ENCODE measurements at places on chromosomes 16 and 17.

- DNase-seq = no peak
These were observed 21.9 kb downstream of the AKAP1 start for GRCh38 chr17:57106836-57107497.

GRCh38 chr17:72594248-72594647 is 473.4 kb downstream of the SOX9 start:
- DNase-seq = no peak

GRCh38 chr17:61689610-61690180 is 98.7 kb upstream of the NACA2 start:
- no peak for DNase-seq

DNA sequence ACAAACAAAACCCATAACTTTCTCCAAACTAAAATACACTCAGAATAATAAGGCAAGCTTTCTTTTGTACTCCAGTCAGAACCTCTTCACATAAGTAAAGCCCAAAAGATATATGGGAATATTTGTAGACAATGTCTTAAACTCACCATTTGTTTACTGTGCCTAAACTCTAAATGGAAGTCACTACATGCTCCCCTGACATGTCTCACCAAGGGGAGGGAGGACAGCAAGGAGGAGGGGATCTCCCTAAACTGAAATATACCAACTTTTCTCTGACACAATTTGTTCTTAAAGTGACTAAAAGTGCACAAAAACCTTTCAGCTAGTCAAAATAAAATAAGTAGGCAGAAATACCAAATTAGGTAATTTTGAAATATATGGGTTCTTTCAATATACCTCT is 38.5 kb downstream of the GRB7 start:
- no peak for DNase-seq

GRCh38 chr17:16107165-16107770 is 107.6 kb downstream of the TTC19 start:
- no peak for DNase-seq

- DNase-seq = no peak
These were observed 344.8 kb downstream of the SNX29 start for GRCh38 chr16:12321311-12321842.

DNA sequence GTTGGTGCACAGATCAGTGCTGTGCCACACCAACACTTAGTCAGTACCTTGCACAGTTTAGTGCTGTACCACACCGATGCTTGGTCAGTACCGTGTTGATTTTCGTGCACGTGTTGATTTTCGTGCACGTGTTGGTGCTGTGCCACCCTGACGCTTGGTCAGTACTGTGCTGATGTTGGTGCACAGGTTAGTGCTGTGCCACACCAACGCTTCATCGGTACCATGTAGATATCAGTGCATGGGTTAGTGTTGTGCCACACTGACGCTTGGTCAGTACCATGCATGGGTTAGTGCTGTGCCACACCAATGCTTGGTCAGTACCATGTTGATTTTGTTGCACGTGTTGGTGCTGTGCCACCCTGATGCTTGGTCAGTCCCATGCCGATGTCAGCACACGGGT is 103.5 kb downstream of the NPIPB11 start:
- DNase-seq = no peak

- DNase-seq = no peak
These were observed 1.2 kb upstream of the MSLN start for GRCh38 chr16:759110-759910.

- no peak for DNase-seq
These were observed 89.1 kb downstream of the CDH13 start for GRCh38 chr16:82715833-82716232.

- DNase-seq = no peak
These were observed 10.5 kb downstream of the TMIGD1 start for GRCh38 chr17:30323262-30323894.

DNA sequence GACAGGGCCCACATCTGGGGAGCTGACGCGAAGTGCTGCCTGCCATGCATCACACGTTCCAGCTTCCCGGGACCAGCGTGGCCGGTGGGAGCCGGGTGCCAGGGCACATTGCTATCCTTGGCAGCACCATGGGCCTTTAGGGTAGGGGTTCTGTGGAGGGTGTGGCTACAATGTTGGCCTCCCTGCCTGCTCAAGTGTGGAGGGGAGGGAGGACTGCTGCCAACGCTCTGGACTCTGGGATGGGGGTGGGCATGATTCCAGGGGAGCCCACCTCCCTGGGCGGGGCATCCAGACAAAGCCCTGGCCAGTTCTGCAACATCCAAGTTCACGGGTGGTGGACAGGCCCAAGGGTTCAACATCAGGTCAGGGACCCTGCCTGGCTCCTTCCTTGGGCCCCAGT is 13.9 kb downstream of the GRB7 start:
- DNase-seq = no peak

DNA sequence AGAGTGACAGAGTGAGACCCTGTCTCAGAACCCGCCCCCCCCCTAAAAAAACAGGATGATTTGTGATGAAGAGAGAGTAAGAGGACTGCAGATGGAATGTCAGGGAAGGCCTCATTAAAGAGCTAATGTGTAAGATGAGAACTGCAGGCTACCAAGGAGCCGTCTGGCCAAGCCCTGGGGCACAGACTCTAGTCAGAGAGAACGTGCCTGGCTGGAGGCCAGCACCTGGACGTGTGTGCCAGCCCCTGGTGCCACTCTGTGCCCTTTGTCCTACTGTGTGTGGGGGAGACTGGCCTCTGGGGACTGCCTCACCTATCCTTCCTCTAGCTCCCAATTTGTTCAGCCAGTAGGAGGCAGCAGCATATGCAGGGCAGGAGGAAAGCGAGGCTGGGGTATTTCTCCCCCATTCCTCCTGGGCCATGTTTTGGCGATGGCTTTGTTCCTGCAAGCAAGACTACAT is 37.1 kb downstream of the KNOP1 start:
- no peak for DNase-seq

GRCh38 chr16:71249399-71249798 is 18.9 kb upstream of the HYDIN start:
- no peak for DNase-seq

DNA sequence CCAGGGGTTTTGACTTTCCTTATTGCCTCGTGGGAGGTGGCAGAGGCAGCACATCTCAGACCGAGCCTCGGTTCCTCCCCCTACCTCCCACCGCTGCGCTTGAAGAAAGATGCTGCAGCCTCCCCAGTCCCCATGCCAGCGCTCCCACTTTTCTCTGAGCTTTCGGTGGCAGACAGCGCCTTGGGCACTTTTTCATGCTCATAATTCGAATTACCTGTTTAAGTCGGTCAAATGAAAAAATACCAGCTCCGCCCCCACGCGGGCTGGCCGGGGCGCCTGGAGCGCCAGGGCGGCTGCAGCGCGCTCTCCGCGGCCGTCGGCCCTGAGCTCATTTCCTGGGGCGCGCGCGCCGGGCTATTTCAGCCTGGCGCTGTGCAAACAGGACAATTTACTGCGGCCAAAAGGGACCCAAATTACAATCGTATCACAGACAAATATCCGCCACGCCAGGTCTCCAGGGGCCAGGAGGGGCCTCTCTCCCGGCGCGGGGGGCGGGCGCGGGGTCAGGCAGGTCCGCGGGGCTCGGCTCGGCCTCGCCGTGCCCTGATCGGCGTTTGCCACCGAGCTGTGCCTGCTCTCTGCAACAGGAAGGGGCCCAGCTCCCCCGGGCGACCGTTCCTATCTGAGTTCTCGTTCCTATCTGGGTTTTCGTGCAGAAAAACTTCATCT is 45.0 kb downstream of the SOST start:
- no peak for DNase-seq

DNA sequence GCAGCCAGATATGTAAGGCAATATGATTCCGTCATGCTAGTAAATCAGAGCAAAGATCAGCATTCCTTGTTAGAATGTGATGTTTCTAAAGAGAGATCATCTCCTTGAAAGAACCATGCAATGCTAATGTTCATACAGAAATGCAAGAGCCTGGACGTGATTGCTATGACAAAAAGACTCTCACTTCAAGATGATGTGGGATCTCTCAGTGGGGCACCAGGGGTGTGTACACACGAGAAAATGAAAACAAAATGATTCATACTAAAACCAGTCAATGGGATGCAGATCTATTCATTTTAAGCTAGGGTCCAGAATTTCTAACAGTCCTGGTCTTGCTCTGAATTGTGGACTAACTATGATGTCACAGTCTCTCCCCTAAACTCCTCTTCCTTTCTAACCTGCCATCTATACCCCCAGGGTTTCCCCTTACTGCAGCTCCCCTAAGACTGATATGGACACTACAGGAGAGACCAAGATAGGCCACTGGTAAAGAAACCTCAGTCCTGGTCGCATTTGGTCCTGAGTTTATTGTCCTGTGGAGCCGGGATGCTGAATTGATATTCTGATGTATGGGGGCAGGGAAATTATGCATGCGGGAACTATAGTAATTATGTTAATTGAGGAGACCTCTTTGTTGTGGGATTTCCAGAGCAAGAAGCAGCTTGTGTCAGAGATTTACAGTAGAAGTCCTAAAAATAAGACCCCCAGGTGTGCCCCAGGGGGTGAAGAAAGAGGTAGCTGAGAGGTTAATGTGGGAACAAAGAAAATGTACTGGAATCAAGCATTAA is 179.0 kb downstream of the PMP22 start:
- DNase-seq = no peak

DNA sequence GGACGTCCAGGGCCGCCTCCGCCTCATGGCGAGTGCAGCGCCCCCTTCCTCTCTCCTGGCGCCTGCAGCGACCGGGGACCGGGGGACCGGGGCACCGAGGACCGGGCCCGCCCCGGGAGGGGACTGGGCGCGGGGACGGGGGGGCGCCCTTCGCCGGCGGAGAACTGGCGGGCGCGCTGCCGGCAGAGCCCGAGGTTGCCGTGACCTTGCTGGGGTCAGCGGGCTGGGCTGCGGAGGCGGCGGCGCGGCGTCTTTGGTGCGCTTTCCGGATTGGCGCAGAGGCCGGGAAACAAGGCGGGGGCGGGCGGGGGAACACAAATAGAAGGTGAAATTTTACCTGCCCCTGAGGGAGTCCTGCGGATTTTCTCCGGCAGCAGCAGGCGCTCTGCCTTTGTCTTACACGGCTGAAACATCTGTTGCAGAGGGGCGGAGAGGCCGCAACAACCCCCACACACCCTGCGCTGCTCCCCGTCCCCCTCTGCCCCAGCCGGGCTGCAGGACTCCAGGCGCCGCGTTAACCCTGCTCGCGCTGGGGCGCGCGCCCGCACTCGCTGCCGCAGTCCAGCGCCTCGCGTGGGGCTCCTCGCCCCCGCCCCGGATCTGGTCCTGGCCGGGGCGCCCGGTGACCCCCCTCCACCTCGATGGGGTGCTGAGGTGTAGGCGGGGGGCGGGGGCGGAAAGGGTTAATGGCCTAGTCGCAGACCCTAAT is 53.5 kb downstream of the SREBF1 start:
- no peak for DNase-seq

DNA sequence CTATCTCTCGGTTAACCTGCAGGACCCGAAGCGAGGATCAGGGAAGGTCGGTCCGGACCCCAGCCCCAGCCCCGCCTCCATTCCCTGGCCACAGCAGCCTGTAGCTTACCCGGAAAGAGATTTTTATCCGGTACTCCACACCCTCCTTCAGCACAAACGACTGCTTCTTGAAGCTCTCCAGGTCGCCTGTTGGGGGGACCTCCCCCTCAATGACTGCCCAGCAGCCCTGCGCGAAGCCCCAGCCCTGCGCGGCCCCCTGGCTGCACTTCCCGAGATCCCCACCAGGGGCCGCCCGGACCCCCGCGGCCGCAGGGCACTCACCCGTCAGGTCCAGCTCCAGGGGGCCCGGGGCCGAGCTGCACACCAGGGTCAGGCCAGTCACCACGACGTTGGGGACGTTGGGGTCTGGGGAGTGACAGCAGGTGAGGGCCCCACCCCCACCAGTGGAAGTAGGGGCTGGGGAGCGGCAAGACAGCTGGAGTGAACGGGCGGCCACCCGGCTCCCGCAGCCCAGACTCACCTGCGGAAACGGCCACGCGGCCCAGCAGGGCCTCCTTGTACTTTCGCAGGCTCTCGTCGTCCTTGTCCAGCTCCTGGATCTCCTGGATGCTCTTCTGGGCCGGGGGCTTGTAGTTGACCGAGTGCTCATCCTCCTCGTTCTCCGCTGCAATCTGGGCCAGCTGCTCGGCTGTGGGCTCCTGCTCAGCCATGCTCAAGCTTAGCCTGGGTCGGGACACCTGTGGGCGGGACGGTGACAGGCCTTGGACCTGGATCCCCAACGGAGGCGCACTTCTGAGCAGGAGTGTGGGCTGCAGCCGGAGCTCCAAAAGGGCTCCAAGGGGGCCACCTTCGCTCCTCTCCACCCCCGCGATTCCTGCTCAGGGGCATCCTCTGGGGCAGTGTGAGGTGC is 1.7 kb downstream of the ARHGDIA start:
- DNase-seq = no peak

Measured in coronary artery (tissue), 2 donors.